ENCODE measurements at places on chromosomes 16 and 17. TPM values are rescaled to one million over a fixed set of nuclear protein-coding genes. Genes with fewer than 3 reads are reported as not detected.

GRCh38 chr17:41451154-41451728, 10.5 kb upstream of the KRT38 start:
- no peak overlapping the region for H3K4me3 ChIP-seq
- H3K36me3 ChIP-seq, result no peaks in the 10 kb centered on the region
- DNase-seq, result no peak

DNA sequence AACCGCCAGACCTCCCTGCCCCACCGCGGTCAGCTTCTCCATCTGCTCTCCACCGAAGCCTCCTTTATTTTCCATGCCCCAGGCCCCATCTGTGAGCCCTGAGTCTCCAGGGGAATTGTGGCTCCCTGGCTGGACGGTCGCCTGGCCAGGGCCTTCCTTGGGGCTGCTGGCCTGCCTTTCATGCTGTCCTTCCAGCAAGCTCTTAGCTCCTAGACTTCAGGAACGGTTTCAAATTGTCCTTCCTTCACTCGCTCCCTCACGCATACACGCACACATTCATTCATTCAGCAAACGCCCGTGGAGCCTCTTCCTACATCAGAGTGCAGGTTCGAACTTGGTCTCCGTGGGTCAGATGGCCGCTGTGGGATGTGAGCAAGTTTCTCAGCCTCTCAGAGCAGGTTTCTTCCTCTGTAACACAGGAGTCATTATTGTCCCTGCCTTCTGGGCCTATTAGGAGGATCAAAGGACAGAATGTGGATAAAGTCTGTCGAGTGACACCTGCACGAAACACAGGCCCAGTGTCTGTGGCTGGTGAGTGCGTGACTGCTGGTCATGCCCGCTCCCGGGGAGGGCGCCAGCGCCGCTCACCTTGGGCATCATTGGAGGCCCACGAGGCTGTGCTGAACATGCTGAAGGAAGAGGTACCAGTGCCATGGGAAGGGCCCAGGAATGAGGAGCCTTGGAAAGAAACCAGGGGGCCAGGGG, 18.7 kb upstream of the GSE1 start:
- DNase-seq, result no peak
- H3K4me3 ChIP-seq, result no peak overlapping the region
- no peaks in the 10 kb centered on the region for H3K27me3 ChIP-seq
- peaks cover 4% of the 10 kb centered on the region for H3K36me3 ChIP-seq
- peaks cover 1% of the 10 kb centered on the region for H3K4me1 ChIP-seq

GRCh38 chr16:49273771-49274170, 7.9 kb downstream of the CBLN1 start:
- H3K27me3 ChIP-seq, result peaks cover 50% of the 10 kb centered on the region
- H3K4me1 ChIP-seq, result no peaks in the 10 kb centered on the region
- H3K36me3 ChIP-seq, result no peaks in the 10 kb centered on the region
- H3K27ac ChIP-seq, result no peak overlapping the region
- DNase-seq, result no peak

Gene TMED6
- 2.1 TPM for total RNA-seq
